Non-pigmented ciliary epithelial cell (primary cell): ENCODE measurements at places on chromosomes 12 and 14.

DNA sequence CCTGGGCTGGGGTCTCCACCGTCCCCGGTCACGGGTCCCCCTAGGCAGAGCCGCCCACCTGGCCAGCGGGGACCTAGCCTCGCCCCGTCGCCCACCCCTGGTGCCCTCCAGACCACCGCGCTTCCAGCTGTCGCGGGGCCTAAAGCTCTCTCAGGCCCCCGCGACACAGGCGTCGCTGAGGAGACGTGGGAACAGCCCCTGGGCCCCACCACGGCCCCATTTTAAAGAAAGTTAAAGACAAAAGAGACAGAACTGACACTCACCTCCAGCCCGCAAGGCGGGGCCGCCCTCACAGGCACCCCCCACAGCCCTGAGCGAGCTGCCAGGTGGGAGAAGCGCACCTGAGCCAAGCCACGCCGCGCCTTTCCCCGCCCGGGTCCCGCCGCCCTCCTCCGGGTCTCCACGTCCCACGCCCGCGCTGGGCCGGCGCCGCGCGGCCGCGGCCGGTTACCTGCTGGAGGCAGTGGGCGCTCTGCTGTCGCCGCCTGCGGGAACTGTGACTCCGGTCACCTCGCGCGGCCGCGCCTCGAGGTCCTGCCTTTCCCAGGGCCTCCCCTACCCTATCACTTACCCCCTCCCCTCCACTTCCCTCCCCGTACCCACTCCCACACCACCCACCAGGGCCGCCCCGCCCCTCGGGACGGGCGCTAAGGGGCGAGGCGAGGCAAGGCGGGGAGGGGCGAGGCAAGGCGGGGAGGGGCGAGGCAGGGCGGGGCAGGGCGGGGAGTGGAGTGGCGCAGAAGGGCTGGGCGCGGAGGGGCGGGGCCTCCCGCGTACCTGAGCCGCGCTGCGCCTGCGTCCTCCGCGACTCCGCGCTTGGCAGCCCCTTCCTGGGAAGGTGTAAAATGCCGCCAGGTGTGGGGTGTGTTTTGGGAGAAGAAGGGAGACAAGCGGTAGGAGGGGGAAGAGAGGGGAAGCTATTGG is 31.2 kb downstream of the TC2N start:
- no peak for DNase-seq

GRCh38 chr12:45049912-45050750 is 768 bp downstream of the DBX2 start:
- no peak for DNase-seq

DNA sequence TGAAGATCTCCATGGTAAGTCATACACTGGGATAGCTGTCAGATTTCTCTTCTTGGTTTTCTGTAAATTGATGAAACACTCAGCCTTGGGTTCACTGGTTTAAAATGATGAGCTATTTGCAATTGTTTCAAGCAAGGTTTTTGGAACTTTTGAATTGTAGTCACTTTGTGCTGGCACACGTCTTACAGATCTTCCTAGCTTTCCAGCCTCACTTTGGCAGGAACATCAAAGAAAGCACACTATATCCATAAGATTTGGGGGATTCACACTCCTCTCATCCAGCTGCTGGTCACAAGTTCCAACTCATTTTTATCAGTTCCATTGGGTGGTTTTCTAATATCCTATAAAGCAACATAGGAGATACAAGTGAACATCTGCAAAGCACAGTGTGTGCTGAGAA is 16.0 kb downstream of the SSPN start:
- DNase-seq, result no peak

DNA sequence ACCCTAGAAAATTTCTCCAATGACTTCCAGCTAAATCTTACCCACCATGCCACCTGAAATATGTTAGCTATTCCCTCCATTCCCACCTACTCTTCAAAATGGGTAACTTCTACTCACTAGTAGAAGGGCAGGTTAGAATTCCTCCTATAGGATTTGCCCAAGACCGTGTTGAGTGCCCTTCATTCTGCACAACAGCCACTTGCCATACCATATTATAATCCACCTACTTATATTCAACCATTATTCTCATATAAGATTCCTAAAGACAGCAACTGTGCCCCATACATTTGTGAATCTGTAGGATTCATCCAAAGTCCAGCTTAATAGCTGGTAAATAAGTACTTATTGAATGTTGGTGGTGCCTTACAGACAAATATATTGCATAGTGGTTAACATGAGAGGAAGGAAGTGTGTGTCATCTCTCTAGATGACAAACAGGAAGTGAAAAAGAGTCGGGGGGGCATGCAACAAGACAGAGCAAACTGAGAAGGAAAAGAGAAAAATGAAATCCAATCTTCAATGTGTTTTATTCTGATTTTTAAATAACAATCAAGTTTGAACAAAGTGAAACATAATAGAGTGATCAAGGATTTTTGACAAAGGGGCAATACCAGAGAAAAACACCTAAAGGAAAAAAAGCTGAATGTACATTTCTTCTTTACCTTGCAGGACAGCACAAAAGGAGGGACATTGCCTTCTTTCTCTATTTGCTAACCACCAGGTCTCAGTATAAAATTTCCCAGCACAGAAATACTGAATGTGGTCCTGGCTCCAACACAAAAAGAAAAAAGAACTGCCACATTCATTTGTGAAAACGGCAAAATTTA is 389.3 kb upstream of the USP15 start:
- DNase-seq, result no peak

DNA sequence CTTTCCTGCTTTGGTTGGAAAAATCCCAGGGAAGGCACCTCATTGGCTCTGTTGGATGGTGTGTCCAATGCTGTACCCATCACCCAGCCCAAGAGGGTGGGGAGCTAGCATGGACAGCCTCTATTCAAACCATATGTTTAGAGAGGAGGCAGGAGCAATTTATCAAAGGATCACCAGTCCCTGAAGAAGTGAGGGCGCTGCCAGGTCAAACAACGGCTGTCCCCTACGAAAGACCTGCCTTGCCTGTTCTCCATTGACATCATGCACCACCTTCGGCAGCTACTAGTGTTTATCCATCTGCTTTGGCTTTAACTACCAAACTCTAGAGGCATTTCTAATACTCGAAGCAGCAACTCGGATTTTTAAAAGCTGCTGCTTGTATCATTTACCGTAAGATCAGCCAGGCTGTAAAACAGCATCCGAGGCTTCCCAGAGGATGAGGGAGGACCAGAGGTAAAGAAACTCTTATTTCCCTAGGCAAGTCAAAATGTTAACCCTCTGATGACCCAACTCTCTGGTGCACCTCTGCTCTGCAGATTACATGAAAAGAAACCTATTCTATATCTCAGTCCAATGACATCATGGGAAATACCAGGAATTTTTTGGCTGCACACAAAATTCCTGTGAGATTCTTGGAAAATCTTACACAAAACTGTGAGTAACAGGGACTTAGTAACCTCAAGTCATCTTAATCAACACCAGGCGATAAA is 720.9 kb upstream of the TBX3 start:
- DNase-seq, result peak; percentile 80

DNA sequence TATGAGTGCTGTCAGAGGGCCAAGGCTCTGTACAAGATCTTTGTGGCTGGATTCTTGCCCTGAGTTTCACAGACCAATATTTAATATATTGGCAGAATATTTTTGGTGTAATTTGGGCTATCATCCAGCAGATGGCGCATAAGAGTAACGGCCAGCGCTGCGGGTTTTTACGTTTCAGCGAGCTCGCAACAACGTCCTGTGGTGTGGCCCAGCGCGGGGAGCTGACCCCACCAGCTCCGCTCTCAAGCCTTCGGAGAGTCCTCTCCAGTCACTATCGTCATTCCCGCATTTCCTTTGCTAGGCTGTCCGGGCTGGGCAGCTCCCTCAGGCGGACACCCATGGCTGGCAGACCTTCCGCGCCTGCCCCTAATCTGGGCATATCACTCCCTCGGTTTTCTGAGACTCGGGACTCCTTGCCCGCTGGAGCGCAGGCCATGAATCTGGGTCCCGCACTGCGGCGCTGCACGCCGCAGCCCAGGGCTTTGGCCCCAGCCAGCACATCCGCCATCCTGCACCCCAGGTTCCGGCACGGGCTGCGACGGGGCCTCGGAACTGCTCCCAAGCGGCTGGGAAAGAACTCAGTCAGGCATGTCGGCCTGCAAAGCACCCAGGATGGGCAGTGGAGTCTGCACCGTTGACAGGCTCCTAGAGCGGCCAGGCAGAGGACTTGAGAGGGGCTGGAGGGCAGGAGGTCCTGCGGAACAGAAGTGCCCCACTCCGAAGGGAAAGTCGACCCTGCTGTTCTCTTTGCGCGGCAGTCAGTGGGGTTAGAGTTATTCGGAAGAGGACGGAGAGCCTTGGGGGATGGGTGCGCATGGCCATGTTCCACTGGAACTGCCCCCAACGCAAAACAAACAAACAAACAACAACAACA is 18.4 kb downstream of the OLR1 start:
- DNase-seq, result no peak

DNA sequence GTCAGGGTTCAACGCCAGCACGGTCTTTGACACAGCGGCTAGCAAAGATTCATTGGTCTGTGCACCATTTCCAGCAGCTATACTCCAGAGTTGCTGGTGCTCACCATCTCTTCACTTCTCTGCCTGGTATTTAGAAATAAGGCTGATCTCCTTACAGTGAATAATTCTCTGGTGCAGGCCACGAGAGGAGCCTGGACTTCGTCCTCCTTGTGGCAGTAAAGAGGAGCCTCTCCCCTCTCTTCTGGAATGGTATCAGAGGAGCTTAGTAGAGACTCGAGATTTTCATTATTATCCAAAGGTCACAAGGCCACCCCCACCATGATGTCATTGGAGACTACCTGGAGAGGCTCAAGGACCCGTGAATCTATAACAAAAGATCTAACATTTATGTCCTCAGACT is 30.8 kb upstream of the BCL2L14 start:
- DNase-seq, result no peak

GRCh38 chr14:81193924-81194633 is 26.7 kb downstream of the GTF2A1 start:
- DNase-seq, result no peak

DNA sequence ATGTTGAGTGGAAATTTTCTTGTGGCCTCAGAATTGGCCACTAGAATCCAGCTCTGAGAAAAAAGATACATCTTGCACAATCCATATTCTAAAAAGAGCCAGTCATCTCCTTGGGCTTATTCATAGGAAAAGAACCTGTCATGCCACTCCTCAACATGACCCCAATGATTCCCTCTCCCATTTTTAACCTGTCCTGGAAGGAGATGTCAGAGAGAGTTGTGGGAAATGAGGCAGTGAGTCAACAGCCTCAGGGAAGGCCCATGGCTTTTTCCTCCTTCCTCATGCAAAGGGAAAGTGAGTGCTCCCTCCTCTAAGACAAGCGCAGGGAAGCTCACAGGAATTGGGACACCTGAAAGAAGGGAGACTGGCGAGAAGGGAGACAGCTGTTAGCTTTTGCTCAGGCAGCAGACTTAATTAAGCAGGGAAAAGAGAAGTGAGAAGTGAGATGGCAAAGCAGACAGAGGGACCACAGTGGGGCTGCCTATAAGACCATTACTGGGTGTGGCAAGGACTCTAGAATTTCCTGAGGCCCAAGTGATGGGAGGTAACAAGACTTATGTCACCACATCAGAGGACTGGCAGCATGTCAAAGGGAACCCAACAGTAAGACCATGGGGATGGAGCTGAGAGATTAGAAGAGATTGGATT is 10.2 kb upstream of the DHRS7 start:
- no peak for DNase-seq

GRCh38 chr12:31362759-31363415 is 36.9 kb upstream of the SINHCAF start:
- DNase-seq, result no peak

DNA sequence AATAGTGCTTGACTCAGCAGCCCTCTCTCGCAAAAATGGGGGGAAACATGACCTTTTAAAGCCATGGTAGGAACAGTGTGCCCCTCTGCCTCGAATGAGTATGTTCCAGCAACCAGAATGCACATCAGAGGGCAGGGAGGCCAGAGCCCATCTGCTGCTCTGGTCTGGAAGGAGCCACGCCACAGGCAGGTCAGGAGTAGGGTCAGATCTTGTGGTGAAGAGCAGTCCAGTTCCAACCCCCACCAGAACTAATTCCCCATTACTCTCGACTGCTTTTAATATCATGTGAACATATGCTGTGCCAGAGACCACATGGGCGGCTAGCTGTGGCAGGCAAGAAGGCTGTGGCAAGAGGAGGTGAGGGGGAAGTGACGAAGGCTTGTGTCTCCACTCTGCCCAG is 34.6 kb upstream of the TMX1 start:
- no peak for DNase-seq

DNA sequence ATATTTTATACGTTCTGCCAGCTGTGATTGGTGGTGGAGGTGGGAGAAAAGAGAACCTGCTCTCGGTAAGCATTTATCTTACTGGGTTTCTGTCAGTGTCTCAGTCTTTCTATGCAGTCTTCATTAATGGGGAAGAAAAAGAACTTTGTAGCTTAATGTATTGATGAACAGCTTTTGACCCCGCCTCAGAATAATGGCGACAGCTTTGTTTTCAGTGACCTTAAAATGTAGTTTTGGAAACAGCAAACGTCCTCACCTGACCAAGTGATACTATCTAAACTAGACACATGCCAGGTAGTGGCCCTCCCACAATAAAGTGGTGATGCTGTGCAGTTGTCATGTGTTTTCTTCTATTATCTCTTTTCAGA is 1.4 kb downstream of the DACT1 start:
- DNase-seq, result no peak

DNA sequence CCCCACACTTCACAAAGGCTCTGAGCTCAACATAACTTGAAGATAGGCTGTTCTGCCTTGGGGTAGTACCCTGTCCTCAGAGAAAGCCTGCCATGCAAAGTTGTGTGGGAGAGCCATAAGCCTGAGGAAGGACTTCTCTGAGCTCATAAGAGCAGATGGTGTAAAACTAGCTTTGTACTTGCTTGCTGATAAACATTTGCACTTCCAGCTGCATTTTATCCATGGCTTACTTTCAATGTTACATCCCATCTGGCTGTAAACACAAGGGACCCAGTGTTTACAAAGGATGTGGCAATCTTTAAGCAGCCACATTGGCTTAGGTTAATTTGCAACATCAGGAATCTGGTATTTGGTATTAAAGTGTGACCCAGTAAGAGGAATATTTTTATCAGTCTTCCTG is 258.1 kb downstream of the IPO8 start:
- no peak for DNase-seq

GRCh38 chr12:120738252-120739030 is 12.8 kb downstream of the ACADS start:
- DNase-seq, result no peak

GRCh38 chr14:67423424-67423823 is 11.5 kb upstream of the PLEK2 start:
- DNase-seq, result no peak
